ENCODE measurements at places on chromosomes 2 and 18.

DNA sequence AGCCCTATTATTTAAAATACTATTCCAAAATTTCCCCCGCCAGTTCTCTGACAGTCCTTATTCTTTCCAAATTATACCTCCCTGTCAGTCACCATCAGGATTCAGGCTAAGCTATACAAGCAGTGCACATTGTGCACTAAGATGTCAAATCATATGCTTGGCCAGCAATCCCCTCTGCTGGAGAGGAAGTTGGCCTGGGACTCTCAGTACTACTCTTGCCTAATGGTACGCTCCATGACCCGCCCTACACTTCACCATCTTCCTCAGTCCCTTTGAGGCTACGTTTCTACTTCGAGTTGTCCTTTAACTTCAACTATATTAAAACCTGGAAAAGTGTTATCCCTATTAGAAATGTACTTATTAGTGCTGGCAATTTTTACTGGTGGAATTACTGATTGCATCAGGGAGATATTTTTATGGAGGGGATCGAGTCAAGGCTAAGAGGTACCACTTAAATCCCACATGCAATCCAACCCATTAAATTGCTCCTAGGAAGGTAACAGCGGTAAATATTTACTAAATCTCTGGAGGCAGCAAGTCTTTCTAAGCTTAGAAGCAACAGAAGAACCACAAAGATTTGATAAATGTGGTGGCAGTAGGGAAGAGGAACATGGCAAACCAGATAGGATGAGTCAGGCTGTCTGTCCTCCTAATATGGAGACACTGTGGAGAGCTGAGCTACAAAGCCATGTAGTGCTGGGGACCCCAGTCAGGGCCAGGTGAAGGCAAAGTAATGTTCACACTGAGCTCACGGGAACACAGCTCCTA, 2.7 kb downstream of the USP40 start:
- no peak for DNase-seq

GRCh38 chr2:142965443-142965842, 88.0 kb downstream of the KYNU start:
- no peak for DNase-seq

GRCh38 chr18:23626451-23627279, 36.0 kb downstream of the ANKRD29 start:
- no peak for DNase-seq

DNA sequence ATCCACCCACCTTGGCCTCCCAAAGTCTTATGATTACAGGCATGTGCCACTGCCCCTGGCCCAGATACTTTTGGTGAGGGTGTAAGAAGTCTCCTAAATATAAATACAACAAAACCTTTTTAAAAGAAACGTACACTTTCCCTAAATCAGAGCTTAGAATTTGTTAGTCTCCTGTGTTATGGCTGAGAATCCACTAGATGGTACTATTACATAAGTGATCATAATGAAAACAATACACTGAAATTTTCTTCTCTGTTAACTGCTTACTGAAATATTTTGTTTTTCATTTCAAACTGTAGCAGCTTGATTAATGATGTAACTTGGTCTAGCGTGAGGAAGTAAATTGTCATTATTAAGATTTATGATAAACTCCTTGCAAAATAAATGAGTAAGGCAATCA, 74.8 kb upstream of the FAM98A start:
- no peak for DNase-seq

DNA sequence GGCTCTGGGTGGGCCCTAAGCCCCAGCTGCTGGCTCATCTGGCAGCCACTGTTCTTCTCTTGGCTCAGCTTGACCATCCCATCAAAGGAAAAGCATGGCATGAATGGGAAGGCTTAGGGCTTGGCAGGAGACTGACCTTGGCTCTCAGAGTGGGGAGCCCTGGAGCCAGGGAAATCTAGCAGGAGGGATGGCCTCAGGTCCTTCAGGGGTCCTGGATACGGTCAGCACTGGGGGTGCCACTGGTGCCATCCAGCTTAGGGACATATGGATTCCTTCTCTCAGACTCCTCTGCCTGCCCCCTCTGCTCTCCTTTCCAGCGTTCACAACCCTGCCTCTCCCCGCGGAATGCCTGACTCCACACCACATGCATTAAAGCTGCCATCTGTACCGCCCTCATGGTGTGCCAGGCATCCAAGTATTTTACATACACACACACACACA, 165.5 kb upstream of the HAAO start:
- no peak for DNase-seq

- DNase-seq = no peak
Observed at GRCh38 chr18:58499527-58500221, 129.2 kb downstream of the ALPK2 start.

- no peak for DNase-seq
Observed at GRCh38 chr2:224934526-224935188, 107.6 kb downstream of the DOCK10 start.

- no peak for DNase-seq
Observed at GRCh38 chr18:59229701-59230443, 9.9 kb downstream of the GRP start.

- DNase-seq = no peak
Observed at GRCh38 chr2:224598678-224599077, 13.5 kb upstream of the CUL3 start.

- no peak for DNase-seq
Observed at GRCh38 chr2:111668274-111668616, 215.7 kb downstream of the ANAPC1 start.

DNA sequence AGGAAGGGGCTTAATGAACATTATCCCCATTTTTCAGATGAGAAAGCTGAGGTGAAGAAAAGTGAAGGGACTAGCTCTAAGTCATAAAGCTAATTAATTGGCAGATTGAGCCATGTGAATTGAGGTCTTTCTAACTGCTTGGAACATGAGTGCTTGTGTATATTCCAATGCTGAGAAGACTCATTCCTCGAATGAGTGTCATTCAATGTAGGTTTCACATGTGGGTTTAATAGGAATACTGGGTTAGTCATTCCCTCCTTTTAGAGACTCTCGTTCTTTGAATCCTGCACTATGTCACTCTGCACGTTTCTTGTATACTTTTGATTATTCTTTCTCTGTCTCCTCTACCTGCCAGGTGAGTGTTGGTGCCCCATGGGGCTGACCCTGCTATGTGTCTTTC, 218.2 kb downstream of the HRH4 start:
- no peak for DNase-seq

- DNase-seq = no peak
Observed at GRCh38 chr2:118044103-118044716, 30.3 kb upstream of the CCDC93 start.

- DNase-seq = no peak
Observed at GRCh38 chr2:3729055-3729448, 25.7 kb downstream of the DCDC2C start.

DNA sequence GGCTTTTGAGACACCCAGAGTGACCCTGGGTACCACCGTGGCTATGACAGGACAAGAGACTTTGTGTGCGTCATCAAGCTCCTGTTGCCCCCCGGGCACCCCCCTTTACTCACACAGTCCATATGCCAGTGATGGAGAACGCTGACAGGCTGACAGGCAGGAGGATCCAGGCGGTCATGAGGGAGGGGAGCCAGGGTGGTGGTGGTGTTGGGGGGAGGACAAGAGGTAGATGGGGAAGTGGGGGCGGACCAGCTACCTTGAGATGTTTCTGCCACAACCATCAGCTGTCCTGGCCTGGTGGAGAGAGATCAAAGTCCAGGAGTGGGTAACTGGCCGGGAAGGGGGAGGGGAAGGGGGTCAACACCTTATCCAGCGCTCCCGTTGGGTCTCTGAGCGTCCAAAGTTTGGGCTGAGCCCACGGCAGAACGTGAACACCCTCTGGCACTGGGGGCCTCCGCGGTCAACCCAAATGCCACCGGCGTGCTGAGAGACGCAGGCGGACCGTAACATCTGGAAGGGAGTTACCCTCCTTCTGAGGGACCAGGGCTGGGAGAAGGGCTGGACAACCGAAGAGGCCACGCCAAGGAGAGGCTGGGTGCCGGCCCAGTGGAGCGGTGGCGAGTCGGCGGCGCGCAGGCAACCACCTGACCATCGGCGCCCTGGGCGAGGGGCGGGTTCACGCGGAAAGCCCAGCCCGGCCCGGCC, 575 bp downstream of the TMEM150A start:
- DNase-seq = no peak

DNA sequence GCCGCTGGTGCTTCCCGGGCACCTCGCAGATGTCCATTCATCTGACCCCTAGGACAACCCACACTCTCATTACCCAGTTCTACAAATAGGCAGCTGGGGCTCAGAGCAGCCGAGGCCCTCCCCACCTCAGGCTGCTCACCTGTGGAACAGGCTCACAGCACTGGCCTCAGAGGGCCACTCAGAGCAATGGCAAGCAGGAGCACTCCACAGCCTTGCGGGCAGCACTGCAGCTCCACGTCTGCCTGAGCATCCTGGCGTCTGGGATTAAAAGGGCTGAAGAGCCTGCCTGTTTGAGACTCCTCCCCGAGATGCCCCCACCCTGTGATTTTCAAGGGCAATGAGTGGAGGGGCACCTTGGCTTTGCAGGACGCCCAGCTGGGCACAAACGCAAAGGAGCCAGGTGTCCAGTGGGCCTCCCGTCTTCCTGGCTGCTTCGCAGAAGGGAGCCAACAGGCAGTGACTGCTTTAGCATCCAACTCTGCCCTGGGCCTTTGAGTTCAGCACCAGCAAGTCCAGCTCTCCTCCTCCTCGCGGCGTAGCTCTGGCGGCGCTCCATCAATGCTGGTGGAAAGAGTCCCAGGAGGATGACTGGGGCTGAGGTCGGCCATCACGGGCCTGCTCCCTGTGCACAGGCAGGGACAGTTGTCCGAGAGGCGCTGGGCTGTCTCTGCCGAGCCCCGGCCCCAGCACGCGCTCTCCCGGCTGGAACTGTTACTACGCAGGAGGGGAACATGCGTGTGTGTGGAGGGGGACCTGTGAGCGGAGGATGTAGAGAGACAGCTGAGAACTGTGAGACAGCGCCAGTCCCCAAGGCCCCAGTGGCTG, 297.2 kb downstream of the NDUFA10 start:
- no peak for DNase-seq

GRCh38 chr18:316393-316792, 48.5 kb upstream of the THOC1 start:
- DNase-seq = no peak

- DNase-seq = no peak
Observed at GRCh38 chr2:173741759-173742158, 223.4 kb downstream of the SP3 start.

DNA sequence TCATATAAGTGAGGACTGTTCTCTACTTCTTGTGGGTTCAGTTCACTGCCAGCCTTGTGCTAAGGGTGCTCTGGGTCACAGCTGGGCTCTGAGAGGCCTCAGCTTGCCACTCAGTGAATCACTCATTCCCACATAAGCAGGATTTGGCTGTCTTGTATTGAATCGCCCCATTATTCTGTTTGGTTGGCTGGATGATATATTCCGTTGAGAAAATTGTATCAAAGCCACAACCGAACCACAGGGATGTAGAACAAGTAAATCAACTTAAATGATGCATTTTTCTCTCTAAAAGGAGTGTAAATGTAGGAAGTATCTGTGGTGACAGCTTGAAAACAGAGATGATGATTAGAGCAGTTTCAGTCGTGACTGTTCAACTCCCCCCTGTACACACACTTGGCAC, 39.6 kb downstream of the TTC39C start:
- no peak for DNase-seq

DNA sequence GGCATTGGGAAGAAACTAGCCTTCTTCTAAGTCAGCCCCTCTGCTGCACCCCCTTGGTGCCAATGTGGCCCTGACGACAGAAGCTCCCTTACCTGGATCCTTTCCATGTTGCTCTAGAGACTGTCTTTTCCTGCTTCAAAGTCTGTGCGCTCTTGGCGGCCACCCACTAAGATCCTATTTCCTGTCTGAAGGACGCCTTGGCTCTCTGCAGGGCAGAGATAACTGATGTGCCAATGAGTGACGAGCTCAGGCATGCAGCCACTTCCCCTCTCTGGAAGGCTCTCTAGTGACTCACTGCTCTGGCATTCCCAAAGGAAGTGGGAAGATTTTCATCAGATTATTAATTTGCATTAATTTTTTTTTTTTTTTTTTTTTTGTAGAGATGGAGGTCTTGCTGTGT, 273.5 kb downstream of the CDH20 start:
- DNase-seq = no peak

DNA sequence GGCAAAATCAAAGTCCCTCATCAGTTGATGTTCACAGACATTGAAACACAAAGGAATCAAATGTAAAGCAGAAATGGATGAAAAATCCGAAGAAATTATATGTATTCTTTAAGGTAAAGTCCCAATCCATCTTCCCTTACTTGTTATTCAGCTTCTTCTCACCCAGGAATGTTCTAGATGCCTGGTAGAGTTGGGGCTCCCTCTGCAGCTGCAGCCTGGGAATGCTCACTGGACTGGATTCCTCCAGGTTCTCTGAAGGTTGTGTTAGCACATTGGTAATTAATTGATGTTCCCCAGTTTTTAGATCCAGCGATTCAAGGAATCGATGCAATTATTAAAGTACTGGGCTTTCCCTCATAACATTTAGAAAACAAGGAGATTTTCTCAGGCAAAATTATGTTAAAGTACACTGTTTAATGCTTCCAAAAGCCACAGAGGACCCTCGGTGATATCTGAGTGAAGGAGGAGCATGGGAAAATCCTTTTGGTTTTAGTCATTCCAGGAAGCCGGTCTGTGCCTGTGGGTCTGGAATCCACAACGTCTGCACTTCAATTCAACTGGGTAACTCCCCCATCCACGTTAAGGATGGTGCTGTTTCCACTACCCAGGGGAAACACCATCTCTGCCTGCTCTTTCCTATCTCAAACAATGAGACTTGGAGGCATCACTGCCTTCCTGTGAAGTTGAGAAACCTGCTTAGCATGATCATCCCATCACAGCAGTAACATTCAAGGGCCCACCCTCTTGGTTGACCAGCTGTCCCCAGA, 22.0 kb downstream of the NTSR2 start:
- no peak for DNase-seq

GRCh38 chr18:3442919-3443318, 7.1 kb upstream of the TGIF1 start:
- DNase-seq = no peak

DNA sequence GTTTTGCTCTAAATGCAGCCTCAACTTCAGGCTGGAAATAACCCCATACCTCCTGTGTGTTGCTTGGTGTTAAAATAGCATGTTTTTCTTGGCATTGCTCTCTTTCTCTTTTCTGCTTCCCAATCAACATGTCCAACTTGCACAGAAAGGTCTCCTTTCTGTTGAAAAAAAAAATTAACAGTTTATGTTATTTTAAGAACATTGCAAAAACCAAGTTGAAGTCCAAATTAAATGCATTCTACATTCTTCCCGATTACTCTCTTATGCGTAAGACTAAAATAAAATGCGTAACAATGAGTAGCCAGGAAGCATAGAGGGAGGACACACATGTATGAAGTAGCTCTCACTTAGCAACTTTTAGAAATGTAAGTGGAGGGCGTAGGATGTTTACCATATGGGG, 1406.1 kb upstream of the NXPH2 start:
- DNase-seq = no peak

Data from stimulated activated CD8-positive, alpha-beta memory T cell treated with anti-CD3 and anti-CD28 coated beads, Interleukin-15, amount 100 ng/mL, for 4 hours (primary cell).